ENCODE measurements at places on chromosomes 13 and 19.

- no peak for DNase-seq
These were observed 192.8 kb downstream of the LACC1 start for GRCh38 chr13:44072536-44072935.

DNA sequence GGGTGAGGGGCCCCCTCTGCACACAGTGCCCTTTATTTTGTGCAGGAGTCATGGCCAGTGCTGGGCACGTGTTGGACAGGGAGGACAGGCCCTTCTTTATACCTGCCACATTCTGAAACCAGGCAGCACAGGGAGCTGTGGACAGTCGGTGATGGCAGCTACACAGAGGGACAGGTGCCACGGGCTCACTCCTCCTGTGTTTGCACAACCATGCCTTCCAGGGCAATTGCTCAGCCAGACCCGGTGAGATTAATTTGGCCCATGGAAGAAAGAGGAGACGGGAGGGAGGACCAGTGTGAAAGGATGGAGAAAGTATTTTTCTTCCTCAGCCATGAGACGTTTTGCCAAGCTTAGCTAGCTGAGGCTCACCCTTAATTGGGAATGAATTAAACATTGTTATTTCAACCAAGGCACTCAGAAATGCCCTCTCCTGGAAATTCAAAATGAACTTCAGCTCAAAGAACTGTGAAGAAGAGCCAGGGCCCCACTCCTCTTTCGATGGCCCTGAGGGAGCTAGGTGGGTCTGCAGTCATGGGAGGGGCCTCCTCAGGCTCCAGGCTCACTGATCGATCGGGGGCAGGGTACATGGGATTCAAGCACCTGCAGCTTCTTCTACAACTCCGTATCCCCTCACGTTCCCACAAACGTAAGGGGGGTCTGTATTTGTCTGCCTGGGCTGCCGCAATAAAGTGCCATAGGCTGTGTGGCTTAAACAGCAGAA is 41.2 kb downstream of the SHISA2 start:
- DNase-seq: no peak

GRCh38 chr19:18768997-18769891 is 21.9 kb downstream of the COMP start:
- DNase-seq: no peak

GRCh38 chr19:40242480-40242879 is 16.0 kb upstream of the CCNP start:
- DNase-seq: no peak

DNA sequence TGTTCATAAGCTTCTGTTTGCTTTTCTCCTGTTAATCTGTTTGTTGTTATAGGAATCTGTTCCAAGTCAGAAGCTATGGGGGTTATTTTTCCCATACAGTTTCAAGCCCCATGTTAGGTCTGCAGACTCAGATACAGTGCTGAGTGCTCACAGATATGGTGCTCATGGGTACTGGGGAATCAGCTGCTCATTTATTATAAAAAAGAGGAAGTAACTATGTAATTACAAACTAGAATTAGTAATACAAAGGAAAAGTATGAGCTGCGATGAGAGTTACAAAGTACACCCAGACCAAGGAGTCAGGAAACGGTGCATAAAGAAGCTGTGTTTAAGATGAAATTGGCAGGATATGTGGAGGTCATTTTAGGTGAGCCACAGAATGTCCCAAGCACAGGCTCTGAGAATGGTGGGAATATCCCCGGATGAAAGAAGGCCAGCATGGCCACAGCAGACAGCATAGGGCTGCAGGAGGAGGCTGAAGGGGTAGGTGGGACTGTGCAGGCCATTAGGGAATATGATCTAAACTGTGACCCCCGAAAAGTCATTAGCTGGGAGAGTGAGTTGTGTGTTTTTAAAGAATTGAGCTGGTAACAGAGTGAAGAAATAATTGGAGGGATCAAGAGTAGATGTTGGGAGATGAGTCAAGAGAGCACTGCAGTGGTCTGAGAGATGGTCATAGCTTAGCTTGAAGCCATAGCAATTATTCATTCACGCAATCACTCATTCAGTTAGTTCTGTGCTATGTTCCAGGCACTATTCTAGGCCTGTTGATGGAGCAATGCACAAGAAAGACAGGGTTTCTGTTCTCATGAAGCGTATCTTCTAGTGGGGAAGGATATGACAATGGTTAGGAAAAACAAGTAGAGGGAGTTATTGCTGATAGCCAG is 177.4 kb upstream of the UBL3 start:
- DNase-seq: no peak

GRCh38 chr13:77353995-77354394 is 27.1 kb upstream of the MYCBP2 start:
- no peak for DNase-seq

- no peak for DNase-seq
These were observed 234.3 kb upstream of the TRPC4 start for GRCh38 chr13:38103851-38104250.

- DNase-seq: no peak
These were observed 298.8 kb downstream of the NDFIP2 start for GRCh38 chr13:79779761-79780160.

DNA sequence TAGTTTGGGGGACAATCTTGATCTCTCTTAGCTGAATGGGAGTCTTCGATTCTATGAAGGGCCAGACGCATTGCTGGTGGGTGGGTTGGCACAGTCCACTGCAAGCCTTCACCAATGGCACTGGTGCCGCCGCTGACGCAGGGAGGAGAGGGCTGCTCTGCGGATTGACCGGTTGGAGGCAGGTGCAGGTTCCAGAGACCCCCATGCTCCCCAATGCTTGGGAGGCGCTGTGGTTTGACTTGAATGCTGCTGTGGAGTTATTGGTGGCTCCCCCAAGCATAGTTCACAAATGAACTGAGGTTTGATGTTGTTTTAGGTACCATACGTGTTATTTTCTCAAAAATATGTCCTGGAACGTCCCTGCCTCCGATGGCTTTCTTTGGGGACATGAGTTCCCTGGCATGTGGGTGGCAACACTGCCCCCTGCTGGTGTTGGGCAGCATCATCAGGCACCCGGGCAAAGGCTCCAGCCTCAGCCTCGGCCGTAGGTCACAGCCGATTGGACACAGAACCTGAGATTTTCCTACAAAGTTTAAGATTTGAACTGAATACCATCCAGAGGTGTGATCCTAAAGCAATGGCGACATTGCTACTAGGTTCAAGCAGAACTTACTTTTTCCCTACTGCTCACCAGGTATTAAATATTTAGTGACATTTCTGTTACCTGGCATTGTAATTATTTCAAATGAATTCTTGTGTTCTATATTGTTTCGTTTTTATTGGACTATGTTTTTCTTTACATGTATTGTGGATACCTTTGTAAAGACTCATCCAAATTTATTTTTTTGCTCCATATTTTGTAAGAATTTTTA is 95.5 kb downstream of the ANKRD10 start:
- peak; percentile 68 for DNase-seq

DNA sequence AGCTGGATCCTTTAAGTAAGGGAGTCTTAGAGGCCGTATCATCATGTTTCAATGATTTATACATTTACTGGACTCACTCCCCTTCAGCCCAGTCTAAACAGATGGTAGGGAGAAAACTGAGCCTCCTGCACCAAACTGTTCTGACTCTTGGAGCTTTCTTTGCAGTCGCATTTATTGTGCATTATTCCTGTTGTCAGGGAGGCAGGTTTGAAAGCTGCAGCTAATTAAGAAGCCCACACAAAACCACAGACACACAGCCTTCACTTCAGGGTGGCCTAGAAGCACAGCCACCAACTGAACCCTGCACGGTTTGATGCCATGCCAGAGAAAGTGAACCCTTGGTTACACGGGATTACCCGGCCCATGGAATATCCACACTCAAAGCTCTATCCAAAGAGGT is 911.0 kb downstream of the UQCRFS1 start:
- no peak for DNase-seq
